T-helper 2 cell treated with Interferon-gamma antibody and Interleukin-4, amounts not matched to agents 5 μg/mL and 100 μg/mL, for 36 hours (primary cell): ENCODE measurements at places on chromosomes 2 and 18.
A peak's percentile ranks its signal among the peaks of the same experiment; 100 is the strongest.

DNA sequence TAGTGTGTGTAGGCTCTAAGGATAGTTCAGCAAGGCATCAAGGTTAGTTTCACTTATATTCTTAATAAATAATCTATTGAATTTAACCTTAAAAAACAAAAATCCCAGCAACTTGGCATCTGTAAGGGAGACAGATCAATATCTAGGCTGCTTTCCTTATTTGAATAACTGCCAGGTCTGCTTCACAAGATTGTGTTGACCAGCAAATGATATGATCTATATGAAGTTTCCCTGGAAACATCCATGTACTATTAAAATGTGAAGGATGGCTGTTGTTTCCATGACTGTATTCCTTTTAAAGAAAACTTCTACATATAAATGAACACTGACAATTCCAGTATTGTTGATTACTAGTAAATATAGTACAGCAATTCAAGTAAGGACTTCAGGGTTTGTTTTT is 109.4 kb downstream of the SPTBN1 start:
- DNase-seq, result no peak

DNA sequence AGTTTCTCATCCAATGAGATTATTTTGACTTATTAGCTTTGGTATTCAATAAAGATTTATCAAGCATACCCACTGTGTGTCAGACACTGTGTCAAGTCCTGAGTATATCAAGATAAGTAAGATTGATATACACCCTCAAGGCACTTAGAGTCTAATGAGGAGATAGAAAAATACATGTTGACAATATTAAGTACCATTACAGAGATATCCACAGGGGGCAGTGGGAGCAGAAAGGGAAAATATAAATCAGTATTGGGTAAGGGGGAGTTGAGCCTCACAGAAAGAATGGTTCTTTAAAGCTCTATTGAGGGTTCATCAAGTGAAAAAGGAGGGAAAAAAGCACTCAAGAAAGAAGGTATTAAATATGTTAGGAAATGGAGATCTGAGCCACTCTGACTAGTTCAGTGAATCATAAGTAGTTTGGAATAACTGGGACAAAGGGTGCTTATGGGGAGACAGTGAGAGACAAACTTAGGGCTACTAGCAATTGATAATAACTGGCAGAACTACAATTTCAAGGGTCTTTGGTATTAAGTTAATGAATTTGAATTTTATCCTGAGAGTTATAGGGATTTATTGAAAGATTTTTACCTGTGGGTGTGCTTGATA is 45.5 kb upstream of the SLC8A1 start:
- DNase-seq, result no peak

DNA sequence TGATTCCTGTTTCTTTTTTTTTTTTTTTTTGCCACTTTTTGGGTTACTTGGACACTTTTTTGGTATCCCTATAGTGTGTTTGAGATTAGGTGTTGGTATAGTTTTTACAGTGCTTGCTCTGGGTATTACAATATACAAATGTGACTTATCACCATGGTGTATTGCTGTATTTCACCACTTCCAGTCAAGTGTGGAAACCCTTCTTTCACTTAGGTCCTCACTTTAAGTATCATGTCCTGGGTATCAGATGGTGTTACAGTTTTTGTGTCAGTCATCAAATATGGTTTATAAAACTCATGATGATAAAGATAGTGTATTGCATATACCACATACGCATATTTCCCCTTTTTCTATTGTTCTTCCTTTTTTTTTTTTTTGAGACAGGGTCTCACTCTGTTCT is 1.8 kb downstream of the ATP9B start:
- no peak for DNase-seq

GRCh38 chr2:167293943-167294775 is 405.9 kb downstream of the XIRP2 start:
- DNase-seq, result no peak

DNA sequence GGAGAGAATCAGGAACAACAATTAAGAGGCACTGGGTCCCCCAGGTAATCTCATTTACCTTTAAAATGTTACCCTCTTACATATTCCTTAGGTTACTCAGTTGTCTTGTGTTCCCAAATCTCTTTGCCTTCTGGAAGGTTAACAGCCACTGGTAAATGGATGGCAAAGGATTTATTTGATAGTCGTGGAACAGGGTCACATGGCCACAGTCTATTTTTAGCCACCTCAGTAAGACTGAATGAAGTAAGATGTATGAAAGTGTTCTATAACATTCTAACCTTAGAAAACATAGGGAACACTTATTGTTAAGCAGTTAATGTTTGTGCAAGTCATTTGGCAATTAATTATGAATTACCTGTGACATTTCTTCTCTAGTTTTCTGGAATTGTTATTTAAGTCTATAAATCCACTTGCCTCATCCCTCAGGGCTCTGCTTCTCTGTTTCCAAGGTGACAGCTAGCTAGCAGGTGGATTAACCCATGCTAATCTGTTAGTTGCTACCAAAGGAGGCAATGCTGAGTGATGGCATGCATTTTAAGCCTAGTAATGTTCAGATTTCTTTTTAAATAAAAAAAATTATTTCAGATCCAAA is 211.0 kb downstream of the PIK3C3 start:
- DNase-seq, result no peak

- no peak for DNase-seq
Measured at GRCh38 chr18:56358608-56359280, 279.6 kb downstream of the TXNL1 start.

- peak; percentile 52 for DNase-seq
Measured at GRCh38 chr2:25362434-25363145, 20.9 kb upstream of the DNMT3A start.

DNA sequence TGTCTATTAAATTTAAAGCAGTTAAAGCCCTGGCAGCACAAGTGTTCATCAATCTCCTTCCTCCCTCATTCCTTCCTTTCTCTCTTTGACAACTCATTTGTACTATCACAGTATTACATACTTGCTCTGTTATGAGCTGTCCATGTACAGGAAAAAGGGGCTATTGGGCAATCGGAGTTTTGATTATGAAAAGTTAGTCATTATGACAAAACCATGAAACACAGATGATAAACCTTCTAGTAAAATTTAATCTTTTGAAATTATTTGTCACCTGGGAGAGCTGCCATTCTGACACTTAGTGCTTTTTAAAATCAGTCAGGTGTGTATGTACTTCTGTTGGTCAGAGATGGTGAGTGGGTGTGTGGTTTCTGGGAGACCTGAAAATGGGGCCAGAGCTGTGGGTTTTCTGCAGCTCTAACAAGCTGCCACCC is 39.4 kb downstream of the MAP4K4 start:
- peak; percentile 59 for DNase-seq
